ENCODE measurements at places on chromosomes 1 and 21. TPM values are rescaled to one million over a fixed set of nuclear protein-coding genes. Genes with fewer than 3 reads are reported as not detected.

Gene VTCN1
- total RNA-seq = not detected

DNA sequence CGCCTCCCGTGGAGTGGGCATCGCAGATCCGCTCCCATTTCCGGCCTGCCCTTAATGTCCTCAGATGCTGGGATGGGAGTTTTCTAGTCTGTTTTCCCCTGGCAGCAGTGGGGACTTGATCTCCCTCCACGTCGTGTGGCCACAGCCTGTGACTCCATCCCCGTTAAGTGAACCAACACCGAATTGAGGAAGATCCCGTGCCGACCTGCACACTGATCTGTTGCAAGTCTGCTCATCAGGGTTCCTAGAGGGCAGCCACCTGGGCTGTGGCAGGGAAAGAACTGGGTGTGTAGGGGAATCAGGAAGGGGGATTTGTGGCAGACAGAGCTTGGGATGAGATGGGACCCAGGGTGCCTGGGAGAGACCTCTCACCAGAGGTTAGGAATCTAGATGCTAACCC, 23.3 kb upstream of the CDK18 start:
- H3K27me3 ChIP-seq = peaks cover 56% of the 10 kb centered on the region
- DNase-seq = no peak
- H3K4me3 ChIP-seq = no peak overlapping the region
- H3K36me3 ChIP-seq = no peaks in the 10 kb centered on the region
- peaks cover 7% of the 10 kb centered on the region for H3K4me1 ChIP-seq
- H3K27ac ChIP-seq = no peak overlapping the region

GRCh38 chr21:34132926-34133325, 59.5 kb downstream of the MRPS6 start:
- no peak for DNase-seq
- H3K27me3 ChIP-seq = no peaks in the 10 kb centered on the region
- H3K36me3 ChIP-seq = peaks cover 62% of the 10 kb centered on the region

- H3K4me1 ChIP-seq = no peaks in the 10 kb centered on the region
- no peak overlapping the region for H3K27ac ChIP-seq
- peaks cover 6% of the 10 kb centered on the region for H3K36me3 ChIP-seq
Measured at GRCh38 chr1:31335007-31335406, 37.9 kb downstream of the FABP3 start.

DNA sequence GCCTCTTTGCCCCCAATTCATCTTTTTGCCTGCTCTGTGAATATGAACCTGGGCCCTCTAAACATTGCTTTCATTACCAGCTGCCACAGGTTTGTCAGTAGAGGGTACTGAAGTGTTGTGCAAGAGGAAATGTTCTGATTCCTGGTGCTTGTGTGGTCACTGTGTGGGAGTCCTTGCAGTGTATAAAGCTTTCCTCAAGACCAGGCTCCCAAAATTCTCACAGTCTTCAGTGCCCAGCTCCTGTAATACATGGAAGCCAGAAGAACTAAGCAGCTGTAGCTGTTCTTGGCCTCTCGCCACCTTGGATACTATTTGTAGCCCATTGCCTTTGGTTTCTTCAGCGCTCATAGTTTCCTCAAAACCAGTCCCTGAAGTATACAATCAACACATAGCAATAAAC, 1046.2 kb downstream of the BRINP3 start:
- no peaks in the 10 kb centered on the region for H3K27me3 ChIP-seq
- H3K4me1 ChIP-seq = no peaks in the 10 kb centered on the region
- no peaks in the 10 kb centered on the region for H3K36me3 ChIP-seq
- DNase-seq = no peak
- H3K4me3 ChIP-seq = no peak overlapping the region

DNA sequence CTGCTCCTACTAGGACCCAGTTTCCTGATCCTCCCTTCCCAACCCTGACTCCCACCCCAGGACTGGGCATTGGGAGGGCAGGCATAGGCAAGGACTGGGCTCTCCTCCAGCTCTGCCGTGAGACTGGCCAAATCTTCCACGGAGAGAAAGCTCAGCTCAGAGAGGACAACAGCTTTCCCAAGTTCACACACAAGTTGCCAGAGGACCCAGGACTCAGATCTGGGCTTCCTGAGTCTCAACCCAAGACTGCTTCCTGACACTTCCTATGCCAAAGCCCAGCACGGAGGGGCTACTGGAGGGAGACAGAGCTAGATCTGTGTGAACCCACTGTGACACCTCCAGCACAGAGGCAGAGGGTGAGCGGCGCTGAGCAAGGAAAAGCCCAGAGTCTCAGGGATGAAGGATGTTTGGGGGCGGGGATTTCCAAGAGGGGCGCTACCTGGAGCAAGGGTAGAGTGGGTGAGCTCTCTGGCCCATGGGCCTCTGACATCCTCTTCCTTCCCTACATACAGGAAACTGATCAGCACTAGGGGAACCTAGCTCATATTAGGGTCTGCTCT, 7.1 kb downstream of the PDZK1IP1 start:
- H3K27ac ChIP-seq = no peak overlapping the region
- no peaks in the 10 kb centered on the region for H3K36me3 ChIP-seq
- no peak overlapping the region for H3K4me3 ChIP-seq
- no peak for DNase-seq
- peaks cover 40% of the 10 kb centered on the region for H3K4me1 ChIP-seq

Gene LYPD8
- total RNA-seq = 0.37 TPM

GRCh38 chr1:240399381-240399780, 212.6 kb downstream of the GREM2 start:
- H3K4me3 ChIP-seq = peak overlapping the region; percentile 48
- H3K36me3 ChIP-seq = peaks cover 63% of the 10 kb centered on the region
- peaks cover 75% of the 10 kb centered on the region for H3K4me1 ChIP-seq
- H3K27ac ChIP-seq = peak overlapping the region; percentile 81
- peaks cover 17% of the 10 kb centered on the region for H3K27me3 ChIP-seq

Gene KCNQ4
- total RNA-seq = not detected

Gene LAX1
- total RNA-seq = 0.11 TPM
